ENCODE measurements at places on chromosomes 3 and 15. TPM values are rescaled to one million over a fixed set of nuclear protein-coding genes. Genes with fewer than 3 reads are reported as not detected.

- peak; percentile 65 for DNase-seq
These were observed at the start of gene CCR1 for GRCh38 chr3:46208167-46208704. TSS of gene CCR1 (minus strand) at chr3:46208313. CDS start at chr3:46204313, 4,000 bp downstream.

CHRNA5 gene
- total RNA-seq: 2.5 TPM

GRCh38 chr3:74003734-74004133 lies 379.0 kb upstream of the PDZRN3 start:
- DNase-seq: no peak

- DNase-seq: no peak
These were observed 163.2 kb downstream of the CACNA1D start for GRCh38 chr3:53657651-53658050.

- no peak for DNase-seq
These were observed 80.7 kb upstream of the PCSK6 start for GRCh38 chr15:101570241-101570640.

SCG5 gene
- 7.0 TPM for total RNA-seq

MORC1 gene
- total RNA-seq: not detected

DNA sequence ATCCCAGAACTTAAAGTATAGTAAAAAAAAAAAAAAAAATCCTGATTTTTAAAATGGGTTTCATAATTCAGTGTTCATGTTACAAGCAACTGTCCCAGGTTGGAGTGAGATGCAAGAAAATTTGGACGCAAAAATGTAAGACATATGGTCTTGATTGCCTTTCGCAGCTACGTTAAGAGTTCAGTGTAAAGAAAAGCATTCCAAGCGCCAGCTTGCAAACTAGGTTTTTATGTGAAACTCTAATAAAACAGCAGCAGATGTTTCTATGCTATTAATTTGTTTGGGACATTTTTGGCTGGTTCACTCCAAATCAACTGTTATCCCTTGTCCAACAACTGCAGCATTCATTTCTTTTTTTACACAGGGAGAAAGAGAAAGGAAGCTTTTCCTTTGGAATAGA lies 957.8 kb downstream of the ROBO1 start:
- no peak for DNase-seq

TGM4 gene
- total RNA-seq: not detected

- peak; percentile 9 for DNase-seq
These were observed 156.2 kb downstream of the FGF12 start for GRCh38 chr3:192570821-192571791.

DNA sequence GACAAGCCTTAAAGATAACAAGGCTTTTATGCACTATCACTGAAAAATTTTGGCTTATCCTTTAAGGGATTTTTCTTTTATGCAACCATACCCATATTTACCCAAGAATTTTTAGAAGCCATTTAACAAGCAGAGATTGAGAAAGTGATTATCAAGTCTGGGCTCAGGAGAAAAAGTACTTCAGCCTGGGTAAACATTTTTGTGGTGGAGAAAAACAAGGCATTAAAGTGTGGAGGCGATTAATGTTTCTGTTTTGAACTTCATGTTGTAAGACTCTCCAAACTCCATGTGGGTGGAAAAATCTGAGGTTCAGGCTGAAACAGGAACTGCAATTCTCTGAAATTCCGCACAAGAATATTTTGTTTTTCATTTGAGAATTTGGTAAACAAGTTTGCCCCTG lies 260.4 kb upstream of the KCNMB2 start:
- no peak for DNase-seq

ARHGAP11A gene
- total RNA-seq: 5.6 TPM

- no peak for DNase-seq
These were observed 43.6 kb upstream of the CNOT10 start for GRCh38 chr3:32641356-32641755.

MME gene
- total RNA-seq: 1.4 TPM

TNNC1 gene
- 0.60 TPM for total RNA-seq

ADAMTS17 gene
- total RNA-seq: 6.3 TPM

- DNase-seq: peak; percentile 87
These were observed at the start of gene PPP1R14D for GRCh38 chr15:40828447-40829036. TSS of gene PPP1R14D (minus strand) at chr15:40828708. CDS start at chr15:40828641, 67 bp downstream.

GRCh38 chr15:81326466-81327212 lies 2.7 kb upstream of the STARD5 start:
- no peak for DNase-seq

DNA sequence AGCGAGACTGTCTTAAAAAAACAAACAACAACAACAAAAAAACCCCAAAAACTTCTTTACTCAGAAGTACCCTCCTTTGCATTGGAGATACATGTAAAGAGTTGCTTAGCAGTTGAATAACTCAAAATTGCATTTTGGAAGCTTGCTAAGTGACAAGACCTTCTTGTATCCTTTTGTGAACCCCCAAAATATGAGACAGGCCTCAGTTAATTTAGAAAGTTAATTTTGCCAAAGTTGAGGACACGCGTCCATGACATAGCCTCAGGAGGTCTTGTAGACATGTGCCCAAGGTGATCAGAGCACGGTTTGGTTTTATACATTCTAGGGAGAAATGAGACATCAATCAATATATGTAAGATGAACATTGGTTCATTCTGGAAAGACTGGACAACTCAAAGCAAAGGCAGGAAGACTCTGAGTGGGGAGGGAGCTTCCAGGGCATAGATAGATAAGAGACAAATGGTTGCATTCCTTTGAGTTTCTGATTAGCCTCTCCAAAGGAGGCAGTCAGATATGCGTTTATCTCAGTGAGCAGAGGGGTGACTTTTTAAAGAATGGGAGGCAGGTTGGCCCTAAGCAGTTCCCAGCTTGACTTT lies 1.7 kb upstream of the ARF4 start:
- no peak for DNase-seq

DNA sequence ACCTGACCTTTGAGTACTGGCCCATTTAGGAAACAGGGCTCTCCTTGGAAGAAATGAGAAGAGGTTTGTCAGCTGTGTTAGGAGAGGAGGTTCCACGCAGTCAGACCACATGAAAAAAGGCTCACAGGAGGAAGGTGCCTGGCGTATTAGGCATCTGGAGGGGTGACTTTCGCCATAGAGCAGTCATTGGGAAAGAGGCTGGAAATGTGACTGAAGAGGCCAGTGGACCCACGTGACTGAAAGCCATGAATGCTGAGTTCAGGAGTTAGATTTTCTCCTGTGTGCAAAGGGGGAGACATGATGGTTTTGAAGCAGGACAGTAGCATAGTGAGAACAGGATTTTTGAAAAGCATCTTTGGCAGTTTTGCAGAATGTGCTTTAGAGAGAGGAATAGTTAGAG lies 29.7 kb upstream of the RNF7 start:
- no peak for DNase-seq

CRYBG3 gene
- 13.6 TPM for total RNA-seq

CPN2 gene
- total RNA-seq: not detected

GRCh38 chr15:72852273-72852672 lies 68.7 kb upstream of the ADPGK start:
- DNase-seq: peak; percentile 7

ANKDD1A gene
- 1.6 TPM for total RNA-seq

SLC25A26 gene
- total RNA-seq: 25.8 TPM

TAGLN3 gene
- 0.49 TPM for total RNA-seq

- DNase-seq: no peak
These were observed 495.0 kb upstream of the ZNF385D start for GRCh38 chr3:22245811-22246583.

CYP19A1 gene
- 0.63 TPM for total RNA-seq

GRCh38 chr3:72260588-72260910 lies 475.6 kb upstream of the PROK2 start:
- DNase-seq: no peak

DNA sequence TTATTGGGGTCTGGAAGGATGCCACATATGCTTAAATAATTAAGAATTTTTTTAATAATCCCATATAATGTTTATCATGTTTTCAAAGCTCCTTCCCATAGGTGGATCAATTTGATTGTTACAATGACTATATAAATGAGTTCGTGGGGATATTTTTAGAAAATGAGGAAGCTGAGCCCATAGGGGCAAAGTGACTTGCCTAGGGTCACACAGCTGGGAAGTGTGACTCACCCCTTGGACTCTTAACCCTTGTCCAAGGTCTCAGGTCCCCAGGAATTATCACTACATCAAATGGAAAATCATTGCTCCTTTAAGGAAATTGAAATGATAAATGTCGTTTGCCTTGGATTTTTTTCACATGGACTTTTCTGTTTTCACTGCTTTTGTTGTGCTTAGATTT lies 161.2 kb upstream of the RGMA start:
- no peak for DNase-seq

DNA sequence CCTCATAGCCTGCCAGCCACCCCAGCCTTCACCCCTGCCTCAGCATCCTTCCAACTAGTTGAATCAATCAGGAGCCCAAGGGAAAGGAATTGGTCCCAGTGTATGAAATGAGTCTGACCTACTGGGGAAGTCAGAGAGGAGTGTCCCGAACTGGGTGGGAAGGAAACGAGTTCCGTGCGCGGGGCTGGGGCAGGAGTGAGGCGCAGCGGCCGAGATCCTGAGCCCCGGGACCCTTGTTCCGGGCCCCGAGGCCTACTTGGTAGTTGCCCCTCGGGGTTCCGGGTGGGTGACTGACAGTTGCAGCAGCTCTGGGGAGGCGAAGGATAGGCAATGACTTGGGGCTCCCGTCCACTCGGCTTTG lies 1.1 kb upstream of the PLCL2 start:
- DNase-seq: no peak

- DNase-seq: no peak
These were observed 643.7 kb upstream of the NAALADL2 start for GRCh38 chr3:174215456-174215855.

CFAP91 gene
- 3.3 TPM for total RNA-seq

DNA sequence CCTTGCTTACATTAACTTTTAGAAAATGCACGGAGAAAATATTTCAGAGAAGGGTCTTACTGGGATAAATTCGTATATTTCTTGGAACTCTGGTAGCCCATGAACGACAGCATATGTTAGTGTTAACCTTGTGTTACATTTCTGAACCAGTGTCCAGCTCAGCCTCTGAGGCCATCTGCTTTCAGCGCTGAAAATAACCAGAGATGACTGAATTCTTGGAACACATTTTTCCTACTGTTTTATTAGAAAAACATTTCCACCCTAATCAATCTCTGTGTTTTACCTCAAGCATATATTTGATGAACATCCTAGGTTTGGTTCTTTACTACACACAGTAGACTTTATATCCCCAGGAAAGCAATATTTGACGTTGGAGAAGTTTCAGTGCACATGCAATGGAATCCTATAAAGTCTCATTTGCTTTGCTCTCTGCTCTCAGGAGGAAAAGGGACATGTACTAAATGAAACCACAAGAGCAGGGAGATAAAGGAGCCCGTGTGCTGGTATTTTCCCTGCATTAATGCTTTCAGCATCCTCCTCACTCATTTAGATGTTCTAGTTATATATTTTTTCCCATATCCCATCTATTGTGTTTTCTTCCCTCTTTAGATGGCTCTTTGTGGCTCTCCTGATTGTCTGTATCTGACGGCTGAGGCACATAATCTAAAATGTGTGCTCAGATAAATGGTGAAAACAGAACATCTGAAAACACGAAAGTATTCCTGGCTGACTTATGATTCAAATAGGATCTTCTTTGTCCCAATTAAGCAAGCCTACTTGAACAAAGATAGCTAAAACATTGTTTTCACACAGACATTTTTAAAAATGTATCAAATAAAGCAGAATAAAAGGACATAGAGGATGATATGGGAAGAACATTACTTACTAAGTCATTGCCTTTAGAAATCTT lies 151.7 kb upstream of the KCNMB2 start:
- no peak for DNase-seq

DNAH1 gene
- 10.9 TPM for total RNA-seq

DNA sequence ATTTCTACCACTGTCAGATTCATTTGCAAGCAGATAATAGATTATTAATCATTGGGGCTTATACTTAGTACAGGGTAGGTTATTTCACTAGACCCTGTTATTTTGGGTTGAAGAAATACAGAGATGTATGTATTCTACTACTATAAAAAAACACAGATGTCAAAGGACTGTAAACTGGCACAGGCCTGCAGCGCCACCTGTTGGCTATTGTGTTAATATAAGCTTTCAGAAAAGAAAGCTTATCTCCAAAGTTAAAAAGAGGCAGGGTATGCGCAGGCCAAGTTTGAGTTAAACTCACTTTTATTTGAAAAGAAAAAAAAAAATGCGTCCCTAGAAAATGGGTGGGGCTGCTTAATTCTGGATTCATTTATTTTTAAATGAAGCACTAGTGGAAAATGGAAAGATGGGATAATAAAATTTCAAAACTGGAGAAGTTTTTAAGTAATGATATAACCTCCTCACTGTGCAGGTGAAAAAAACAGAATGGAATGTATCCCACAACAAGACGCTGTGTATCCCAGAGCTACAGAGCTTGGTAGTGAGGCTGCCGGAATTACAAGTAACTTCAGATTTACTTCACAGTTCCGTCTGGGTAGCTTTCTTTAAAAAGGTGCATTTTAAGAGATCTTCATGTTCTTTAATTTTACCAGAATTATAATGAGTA lies 407.2 kb upstream of the TGFBR2 start:
- peak; percentile 89 for DNase-seq

DNA sequence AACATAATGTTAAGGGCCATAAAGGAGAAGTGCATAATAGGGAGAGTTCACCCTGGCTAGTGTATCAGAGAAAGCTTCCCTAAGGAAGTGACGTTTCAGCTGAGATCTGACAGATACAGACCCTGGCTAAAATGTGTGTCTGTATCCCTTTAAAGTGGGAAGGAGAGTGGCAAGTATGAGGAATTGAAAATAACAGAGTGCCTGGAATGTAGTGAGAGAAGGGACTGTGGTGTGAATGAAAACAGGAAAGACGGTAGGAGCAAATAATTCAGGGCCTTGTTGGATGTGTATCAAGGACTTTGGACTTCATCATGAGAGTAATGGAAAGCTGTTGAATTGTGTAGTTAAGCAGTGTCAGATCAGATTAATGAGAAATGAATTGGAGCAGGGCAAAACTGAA lies 30.5 kb downstream of the NEO1 start:
- DNase-seq: no peak

GRCh38 chr15:55552451-55552850 lies 35.7 kb downstream of the PYGO1 start:
- no peak for DNase-seq

GRCh38 chr15:92473756-92474155 lies 80.1 kb downstream of the ST8SIA2 start:
- no peak for DNase-seq

GRCh38 chr3:61414456-61414855 lies 146.9 kb upstream of the PTPRG start:
- no peak for DNase-seq

GRCh38 chr3:53845881-53846133 lies 412 bp downstream of the CHDH start:
- DNase-seq: no peak

GRCh38 chr3:155658671-155659261 lies 86.1 kb downstream of the PLCH1 start:
- no peak for DNase-seq

ACP3 gene
- 9.6 TPM for total RNA-seq

DNA sequence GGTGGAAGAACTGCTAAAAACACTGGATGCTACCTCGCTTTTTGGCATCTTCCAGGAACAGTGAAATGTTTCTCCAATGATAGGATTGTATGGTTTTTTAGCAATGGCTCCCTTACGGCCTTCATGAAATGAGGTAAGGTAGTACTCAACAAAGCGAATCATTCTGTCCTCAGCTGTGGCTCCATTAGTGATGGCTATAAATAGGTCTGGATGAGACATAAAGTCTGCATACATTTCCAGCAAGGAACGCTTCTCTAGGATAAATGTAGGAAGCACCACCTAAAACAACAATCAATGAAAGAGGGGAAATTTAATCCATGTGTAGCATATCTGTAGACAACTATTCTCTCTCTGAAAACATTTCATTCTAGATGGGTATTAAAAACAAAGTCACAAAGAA lies 32.4 kb upstream of the SNX4 start:
- DNase-seq: no peak
